ENCODE measurements at places on chromosomes 4 and X.

DNA sequence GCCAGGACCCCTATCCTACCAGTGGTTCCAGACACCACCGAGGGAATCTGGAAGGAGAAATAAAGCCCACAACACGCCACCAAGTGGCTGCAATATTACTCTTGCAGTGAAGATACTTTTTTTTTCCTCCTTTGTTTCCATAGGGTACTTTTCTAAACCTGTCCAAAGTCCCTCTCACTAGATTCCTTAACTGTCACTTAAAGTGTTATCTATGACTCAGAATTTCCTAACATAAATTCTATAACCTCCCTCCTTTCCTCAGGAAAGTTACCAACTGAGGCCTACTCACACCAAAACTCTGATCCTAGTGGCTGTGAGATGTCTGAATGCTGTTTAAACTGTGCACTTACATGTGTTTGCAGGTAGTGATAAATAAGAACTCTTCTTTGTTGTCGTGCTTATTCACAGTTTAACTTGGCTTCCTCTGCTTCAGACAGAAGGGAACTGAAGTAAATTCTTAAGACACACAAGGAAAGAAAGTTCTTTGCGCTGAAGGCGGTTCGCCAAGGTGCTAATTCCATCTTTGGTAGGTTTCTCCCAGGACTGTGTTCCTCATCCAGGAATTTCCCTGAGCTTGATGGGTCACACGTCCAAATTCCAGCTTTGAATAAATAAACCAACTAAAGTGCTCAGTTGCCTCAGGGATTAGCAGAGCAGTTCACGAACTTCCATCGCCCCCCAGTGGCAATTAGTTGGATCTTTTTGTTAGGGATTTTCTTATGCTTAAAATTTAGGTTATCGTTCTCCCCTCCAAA, 10.7 kb upstream of the HCCS start:
- no peak for DNase-seq

- DNase-seq, result no peak
These were observed 8.3 kb upstream of the GJB1 start for GRCh38 chrX:71214604-71215337.

- no peak for DNase-seq
These were observed 799.5 kb downstream of the RPA4 start for GRCh38 chrX:97682991-97683840.

- peak; percentile 51 for DNase-seq
These were observed 81.0 kb downstream of the BCOR start for GRCh38 chrX:40016749-40017148.

DNA sequence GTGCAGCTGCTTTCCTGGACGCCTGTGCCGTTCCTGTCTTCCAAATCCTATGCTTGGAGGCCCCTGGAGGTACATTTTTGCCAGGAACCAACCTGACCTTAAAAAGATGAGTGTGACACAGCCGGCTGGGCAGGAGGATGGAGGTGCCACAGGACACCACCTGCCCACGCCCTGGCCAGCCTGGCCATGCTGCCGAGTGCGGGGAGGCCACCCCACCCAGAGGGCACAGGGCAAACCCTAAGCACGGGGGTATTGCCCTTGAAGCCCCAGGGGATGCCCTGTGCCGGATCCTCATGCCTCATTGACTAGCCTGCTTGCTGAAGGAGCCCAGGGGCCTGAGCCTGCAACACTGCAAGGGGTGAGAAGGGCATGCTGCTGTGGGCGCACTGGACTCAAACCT, 20.1 kb downstream of the FGFR3 start:
- no peak for DNase-seq

- no peak for DNase-seq
These were observed 13.5 kb downstream of the DCHS2 start for GRCh38 chr4:154478128-154478527.

- DNase-seq, result no peak
These were observed 75.1 kb downstream of the SLC2A9 start for GRCh38 chr4:9946170-9946569.

- peak; percentile 57 for DNase-seq
These were observed 23.9 kb upstream of the PRDM8 start for GRCh38 chr4:80173401-80173800.

DNA sequence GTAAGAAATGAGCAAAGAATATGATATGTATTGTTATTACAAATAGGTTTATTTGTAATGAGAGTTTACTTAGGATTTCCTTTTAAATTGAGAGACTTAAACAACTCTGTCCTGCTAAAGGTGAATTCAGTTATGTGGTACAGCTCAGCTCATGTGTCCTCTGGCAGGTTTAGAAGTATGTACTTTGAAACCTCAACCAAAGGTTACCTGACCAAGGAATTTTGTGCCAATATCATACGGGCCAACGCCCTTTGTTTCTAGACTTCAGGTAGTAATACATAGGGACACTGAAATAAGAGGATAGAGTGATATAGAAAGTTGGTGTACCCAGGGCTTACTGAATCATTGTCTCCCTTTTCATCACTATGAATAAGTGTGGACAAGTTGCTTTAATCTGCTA, 25.7 kb downstream of the SLAIN2 start:
- DNase-seq, result no peak

GRCh38 chrX:7263961-7264360, 116.0 kb upstream of the PUDP start:
- no peak for DNase-seq

- DNase-seq, result no peak
These were observed 7.7 kb downstream of the RNF212 start for GRCh38 chr4:1105662-1106061.

- no peak for DNase-seq
These were observed 56.6 kb upstream of the SCOC start for GRCh38 chr4:140316799-140317198.

- DNase-seq, result no peak
These were observed 36.6 kb downstream of the DIPK2B start for GRCh38 chrX:45164021-45164621.

GRCh38 chr4:85818700-85819099, 343.8 kb downstream of the ARHGAP24 start:
- DNase-seq, result no peak

DNA sequence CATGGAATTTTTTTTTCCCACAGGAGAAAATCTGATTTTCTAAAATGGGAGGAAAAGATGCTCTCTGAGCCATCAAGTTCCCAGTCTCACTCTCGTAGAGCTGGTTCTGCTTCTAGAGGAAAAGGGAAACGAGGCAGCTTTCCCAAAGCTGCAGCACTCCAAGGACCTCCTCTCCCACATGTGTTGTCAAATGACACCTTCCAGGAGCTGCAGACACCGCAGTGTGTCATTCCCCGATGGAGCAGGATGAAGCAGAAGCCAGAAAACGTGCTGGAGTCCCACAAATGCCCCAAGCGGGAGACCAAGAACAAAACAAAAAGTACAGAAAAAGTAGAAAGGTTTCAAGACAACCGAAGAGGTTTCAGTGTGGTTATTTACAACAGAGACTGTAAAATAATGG, 348.1 kb downstream of the ARHGAP10 start:
- DNase-seq, result no peak

- no peak for DNase-seq
These were observed 1.4 kb downstream of the MAGED1 start for GRCh38 chrX:51894697-51895336.

GRCh38 chrX:110920991-110921390, 125.4 kb upstream of the CHRDL1 start:
- DNase-seq, result no peak

DNA sequence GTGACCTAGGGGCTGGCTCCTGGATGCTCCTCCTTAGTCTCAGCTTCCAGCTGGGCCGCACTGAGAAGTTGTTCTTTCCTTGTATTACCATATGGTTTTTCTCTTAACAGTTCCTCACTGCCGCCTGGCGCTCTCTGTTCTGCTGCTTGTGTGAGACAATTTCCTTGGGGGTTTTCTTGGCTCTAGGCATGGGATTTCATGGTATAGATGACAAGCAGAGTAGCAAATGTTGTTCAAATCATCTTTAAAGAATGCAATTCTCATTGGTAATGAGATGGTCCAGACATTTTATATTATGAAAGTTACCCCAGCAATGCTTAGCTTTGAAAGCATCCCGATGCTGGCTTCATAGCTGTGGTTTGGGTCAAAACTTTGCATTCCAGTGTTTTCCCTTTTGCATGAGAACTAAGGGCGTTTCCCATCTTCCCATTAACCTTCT, 37.6 kb downstream of the SEPTIN11 start:
- DNase-seq, result no peak

DNA sequence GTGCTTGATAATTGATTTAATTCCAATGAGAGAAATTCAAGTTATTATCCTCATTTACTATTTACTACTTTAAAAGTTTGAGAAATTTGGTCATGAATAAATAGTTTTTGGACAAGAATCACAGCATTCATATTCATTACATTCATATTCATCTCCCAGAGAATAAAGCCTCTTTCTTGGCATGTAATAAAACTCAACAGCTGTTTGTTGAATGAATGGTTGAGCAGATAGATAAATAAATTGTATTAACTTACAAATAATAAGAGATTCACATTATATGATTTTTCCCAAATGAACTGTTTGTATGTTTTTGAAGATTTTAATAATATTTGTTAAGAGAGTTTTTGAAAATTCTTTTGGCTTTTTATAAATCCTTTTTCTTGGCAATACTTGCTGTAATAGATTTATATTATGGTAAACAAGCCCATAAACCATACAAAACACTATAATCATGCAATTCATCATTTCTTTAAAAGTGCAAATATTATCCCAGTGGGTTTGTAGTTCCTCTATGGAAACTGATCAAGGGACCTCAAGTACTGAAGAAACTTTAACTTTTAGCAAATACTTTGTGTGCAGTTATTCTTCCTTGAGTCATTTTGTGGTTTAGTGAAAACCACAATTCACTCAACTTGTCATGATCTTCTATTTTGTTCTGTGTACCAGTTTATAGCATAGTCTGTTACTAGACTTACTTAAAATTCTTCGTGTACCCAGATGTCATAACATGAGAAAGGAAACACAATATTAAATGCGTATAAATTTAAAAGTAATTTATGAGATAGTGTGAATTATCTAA, 371.8 kb downstream of the ADGRL3 start:
- DNase-seq, result no peak

- DNase-seq, result no peak
These were observed 86.2 kb downstream of the IRF2 start for GRCh38 chr4:184388106-184388505.

DNA sequence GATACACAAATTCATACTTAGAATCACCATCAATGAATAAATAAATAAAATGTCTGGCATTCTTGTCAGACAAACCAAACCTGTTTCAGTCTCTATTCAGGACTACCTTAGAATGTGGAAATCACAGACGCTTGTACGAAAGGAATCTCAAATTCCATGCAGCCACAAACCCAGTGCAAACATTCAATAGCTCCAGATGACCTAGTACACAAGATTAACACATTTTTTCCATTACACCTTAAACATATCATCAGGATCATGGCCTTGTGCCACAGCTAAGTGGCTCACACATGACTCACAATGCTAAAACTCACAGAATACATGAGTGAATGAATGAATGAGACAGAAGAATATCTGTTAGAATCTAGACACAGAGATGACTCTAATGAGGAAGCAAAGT, 134.2 kb downstream of the PWWP3B start:
- DNase-seq, result no peak

DNA sequence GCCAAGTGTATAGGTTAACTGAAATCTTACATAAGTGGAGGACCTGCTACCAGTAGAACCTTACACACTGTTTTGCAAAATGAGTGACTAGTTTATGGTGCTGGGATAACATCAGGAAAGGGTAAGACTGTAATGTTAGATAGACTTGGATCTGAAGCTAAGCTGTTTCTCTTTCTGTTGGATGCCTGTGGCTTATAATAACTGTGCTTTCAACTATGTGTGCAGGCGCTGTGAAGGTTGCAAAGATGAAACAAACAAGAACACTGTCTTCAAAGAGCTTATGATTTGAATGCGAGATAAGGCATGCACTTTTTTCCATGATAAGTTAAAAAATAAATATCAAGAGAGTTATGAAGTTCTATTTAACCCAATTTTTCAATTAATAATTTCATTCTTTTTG, 34.5 kb upstream of the LCORL start:
- no peak for DNase-seq

Data from inflammatory macrophage treated with lipopolysaccharide for 4 hours (primary cell).